AG04449 (cell line): ENCODE measurements at places on chromosomes 5 and 9.

DNA sequence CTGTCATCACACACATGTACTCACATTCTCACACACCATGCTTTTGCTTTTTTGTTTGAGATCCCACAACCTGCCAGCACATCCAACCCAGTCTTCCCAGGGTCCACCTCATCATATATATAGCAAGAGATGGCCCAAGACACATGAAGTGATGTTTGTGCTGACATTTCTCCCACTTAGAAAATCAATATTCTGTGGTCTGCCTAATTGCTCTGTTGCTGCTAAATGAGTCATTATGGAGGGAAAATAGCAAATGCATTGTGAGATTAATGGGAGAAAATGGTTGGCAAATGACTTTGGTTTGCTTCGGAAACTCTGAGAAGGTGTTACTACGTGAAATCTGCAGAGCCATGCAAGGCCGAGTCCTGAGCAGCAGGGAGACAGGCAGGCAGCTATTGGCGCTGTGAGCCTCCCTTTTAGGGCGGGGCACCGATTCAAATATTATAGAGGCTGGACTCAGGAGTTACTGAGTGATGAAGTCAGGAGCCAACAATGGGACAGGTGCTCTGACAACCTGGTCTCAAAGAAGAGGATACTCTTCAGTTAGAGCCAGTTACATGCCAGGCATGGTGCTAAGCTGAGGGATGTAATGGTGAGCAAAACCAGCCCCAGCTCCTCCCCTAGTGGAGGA lies 62.8 kb downstream of the DAB2IP start:
- no peak for DNase-seq

- no peak for DNase-seq
These were observed 262.1 kb downstream of the SPOCK1 start for GRCh38 chr5:137236849-137237507.

- DNase-seq: no peak
These were observed 424.0 kb downstream of the CDH18 start for GRCh38 chr5:19564036-19564435.

DNA sequence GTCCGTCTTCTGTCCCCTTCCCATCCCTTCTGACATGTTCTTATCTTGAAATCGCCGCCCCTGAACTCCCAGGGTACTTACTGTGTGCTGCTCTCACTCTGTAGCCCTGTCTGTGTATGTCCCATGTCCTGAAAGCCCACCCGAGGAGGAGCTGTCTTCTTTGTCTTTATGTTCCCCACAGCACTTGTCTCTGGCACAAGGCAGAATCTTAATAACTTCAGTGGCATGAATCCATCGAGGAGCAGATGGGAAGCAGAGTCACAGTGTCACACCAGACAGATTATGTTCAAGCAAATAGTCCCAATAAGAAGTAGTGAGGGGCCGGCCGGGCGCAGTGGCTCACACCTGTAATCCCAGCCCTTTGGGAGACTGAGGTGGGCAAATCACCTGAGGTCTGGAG lies 29.7 kb upstream of the LTC4S start:
- no peak for DNase-seq

- DNase-seq: no peak
These were observed 13.2 kb upstream of the LNPEP start for GRCh38 chr5:96922499-96923244.

DNA sequence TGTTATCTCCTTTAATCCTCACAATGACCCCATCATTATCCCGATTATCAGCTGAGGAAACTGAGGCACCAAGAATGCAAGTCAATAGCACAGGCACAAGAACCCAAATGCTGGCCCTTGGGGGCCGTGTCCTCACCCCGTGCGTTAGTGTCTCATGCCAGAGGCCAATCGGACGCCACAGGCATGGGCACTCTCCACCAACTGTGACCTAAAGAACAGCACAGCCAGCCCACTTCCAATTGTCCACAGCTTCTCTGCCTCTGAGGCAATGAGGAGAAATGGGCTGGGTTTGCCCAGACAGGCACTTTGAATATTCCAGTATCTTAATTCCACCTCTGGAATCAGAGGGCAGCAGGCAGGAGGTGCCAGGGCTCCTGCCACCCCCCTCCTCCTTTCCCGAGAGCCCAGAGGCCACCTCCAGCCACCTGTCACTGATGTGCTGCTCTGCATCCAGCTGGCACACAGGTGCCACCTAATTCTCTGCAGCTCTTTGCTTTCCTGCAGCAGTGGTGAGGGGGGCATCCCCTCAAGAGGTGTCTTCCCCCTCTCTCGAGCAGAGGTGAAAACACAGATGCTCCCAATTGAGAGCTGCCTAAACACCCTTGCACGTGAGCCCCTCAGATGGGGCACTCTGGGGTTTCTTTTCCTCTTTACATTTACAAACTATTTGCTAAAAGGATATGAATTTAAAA lies 107.5 kb downstream of the ROR2 start:
- no peak for DNase-seq

DNA sequence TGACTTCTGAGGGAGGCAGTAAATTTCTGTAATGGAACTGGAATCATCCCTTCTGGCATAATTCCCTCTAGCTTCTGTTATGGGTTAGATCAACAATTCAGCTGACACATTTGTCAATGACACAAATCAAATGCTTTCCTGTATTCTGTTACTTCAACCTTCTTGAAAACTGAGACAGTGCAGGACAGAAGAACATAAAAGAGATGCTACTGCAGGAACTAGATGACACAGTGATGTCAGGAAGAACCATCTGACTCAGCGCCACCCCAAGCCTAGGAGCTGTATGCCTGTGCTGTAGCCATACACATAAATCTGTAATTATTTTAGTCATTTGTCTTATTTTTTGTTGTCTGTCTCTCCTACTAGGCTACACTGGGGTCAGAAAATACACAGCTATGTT lies 18.2 kb upstream of the CEP120 start:
- DNase-seq: no peak

DNA sequence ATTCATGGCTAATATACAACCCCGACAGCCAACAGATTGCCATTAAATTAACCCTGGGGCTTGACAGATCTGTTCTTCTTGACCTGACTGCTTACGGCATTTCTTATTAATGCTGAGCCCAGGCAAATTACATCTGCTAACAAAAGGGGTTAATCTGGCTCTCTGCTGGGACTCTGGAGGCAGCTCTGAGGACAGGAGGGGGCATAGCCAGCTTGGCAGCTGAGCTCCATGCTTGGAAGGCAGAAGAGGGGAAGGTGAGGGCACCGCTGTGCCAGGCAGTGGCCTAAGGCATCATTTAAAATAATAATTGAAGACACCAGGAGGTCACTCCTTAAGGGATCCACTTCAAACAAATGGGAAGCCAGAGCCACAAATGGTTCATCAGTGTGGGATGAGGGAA lies 126.0 kb upstream of the GPR151 start:
- no peak for DNase-seq

GRCh38 chr5:112549127-112549526 lies 130.1 kb upstream of the EPB41L4A start:
- DNase-seq: no peak

GRCh38 chr5:111935835-111936234 lies 178.8 kb upstream of the NREP start:
- no peak for DNase-seq

GRCh38 chr9:91198405-91198804 lies 163.3 kb downstream of the AUH start:
- DNase-seq: no peak

GRCh38 chr9:19934301-19934871 lies 145.5 kb upstream of the SLC24A2 start:
- no peak for DNase-seq

DNA sequence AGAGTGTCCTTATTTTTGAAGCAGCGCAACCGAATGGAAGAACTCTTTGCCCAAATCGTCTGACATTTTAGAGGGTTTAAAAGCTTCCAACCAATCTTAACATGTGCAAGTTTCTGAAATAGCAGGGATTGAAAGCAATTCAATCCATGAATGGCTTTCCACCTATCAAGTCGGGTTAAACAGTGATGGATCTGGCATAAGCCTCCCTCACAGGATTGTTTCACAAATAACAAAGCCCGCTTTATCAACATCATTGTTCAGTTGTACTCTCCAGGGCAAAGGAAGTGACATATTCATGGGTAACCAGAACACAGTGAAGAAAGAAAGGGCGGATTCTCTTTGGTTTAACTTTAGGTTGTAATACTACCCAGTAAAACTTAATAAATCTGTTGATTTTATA lies 497.3 kb downstream of the MTRR start:
- no peak for DNase-seq

GRCh38 chr5:122492675-122493074 lies 180.6 kb downstream of the SNCAIP start:
- DNase-seq: no peak

- no peak for DNase-seq
These were observed 35.1 kb downstream of the SLIT3 start for GRCh38 chr5:169265888-169266287.

GRCh38 chr9:20477940-20478620 lies 144.2 kb downstream of the MLLT3 start:
- DNase-seq: no peak
